ENCODE measurements at places on chromosomes 13 and 19.
A peak's percentile ranks its signal among the peaks of the same experiment; 100 is the strongest.

DNA sequence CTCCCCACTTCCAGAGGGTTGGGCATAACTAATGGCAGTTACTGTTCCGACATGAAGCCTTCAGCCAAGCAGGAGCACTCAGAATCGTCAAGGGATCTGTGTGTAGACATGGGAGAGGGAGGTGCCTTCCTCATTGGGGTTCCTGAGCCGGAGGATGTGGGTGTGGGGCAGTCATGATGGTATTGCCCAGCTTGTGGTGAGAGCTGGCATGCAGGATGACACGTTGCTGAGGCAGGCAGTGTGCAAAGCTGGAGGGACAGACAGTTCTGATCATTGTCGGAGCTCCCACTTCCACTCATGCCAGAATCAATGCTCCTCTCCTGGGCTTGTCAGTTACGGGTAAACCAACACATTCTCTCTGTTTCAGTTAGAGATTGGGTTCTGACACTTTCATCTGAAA lies 83.9 kb upstream of the TSC22D1 start:
- DNase-seq = no peak

DNA sequence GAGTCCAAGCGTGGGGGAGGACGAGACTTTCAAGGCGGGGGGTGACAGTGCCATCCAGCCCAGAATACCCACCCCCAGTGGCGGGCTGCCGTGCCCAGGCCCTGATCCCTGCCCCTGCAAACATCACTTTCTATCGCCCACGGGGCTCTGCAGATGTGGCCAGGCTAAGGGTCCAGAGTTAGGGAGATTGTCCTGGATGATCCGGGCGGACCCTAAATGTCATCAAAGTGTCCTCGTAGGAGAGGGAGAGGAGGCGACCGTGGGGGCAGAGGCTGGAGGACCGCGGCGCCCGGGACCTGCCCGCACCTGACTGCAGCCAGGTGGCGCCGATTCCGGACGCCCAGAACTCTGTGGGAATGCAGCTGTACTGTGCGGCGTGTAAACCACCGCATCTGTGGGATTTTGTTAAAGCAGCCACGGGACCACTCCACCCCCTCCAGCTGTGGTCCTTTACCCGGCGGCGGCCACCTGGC lies 32.4 kb downstream of the GJA3 start:
- peak; percentile 34 for DNase-seq

- DNase-seq = no peak
These were observed 9.3 kb upstream of the GTF3A start for GRCh38 chr13:27415116-27415515.

DNA sequence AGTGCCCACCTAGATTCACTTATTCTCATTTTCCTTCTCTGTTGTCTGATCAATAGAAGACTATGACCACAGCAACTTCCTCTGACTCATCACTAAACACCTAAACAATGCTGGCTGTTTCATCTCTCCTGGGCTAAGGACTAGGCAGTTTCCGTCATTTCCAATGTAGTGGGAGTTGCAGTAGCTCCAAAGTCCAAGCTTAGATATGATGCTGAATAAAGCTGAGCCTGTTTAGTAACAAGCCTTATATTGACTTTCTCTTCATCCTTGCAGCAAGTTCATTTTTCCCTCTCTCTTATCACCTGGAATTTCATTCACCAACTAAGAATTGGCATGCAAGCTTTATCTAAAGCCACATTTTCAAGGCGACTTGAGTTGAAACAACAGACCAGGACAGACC lies 53.5 kb upstream of the PCDH9 start:
- DNase-seq = no peak

GRCh38 chr13:108632649-108633167 lies 3.3 kb downstream of the MYO16 start:
- no peak for DNase-seq

Measured in activated T-cell treated with anti-CD3 and anti-CD28 coated beads, Interleukin-2, amount 50 U/mL, for 48 hours (primary cell).